M059J (cell line): ENCODE measurements at places on chromosomes 11 and 22.

GRCh38 chr11:2258501-2259465 lies 11.6 kb downstream of the ASCL2 start:
- no peak for DNase-seq

GRCh38 chr11:108530426-108530825 lies 32.2 kb upstream of the POGLUT3 start:
- no peak for DNase-seq

DNA sequence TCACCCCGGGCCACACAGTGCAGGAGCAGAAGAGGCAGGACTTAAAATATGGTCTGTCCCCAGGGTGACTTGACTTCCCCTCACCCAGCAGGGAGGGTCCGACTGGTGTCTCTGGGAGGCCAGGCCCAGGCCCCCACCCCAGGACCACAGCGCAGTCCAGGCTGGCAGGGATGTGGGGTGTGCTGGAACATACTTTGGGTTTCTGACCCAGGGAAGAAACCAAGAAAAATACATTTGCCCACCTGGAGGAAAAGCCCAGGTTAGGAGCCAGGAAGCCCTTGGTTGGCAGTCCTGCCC lies 5.2 kb downstream of the C1QTNF6 start:
- no peak for DNase-seq

- no peak for DNase-seq
Observed at GRCh38 chr11:46601129-46601528, 7.3 kb upstream of the AMBRA1 start.

- peak; percentile 84 for DNase-seq
Observed at GRCh38 chr11:112174789-112175598, at the start of gene BCO2. TSS of gene BCO2 (plus strand) at chr11:112175512. CDS start at chr11:112175602, 90 bp downstream.

DNA sequence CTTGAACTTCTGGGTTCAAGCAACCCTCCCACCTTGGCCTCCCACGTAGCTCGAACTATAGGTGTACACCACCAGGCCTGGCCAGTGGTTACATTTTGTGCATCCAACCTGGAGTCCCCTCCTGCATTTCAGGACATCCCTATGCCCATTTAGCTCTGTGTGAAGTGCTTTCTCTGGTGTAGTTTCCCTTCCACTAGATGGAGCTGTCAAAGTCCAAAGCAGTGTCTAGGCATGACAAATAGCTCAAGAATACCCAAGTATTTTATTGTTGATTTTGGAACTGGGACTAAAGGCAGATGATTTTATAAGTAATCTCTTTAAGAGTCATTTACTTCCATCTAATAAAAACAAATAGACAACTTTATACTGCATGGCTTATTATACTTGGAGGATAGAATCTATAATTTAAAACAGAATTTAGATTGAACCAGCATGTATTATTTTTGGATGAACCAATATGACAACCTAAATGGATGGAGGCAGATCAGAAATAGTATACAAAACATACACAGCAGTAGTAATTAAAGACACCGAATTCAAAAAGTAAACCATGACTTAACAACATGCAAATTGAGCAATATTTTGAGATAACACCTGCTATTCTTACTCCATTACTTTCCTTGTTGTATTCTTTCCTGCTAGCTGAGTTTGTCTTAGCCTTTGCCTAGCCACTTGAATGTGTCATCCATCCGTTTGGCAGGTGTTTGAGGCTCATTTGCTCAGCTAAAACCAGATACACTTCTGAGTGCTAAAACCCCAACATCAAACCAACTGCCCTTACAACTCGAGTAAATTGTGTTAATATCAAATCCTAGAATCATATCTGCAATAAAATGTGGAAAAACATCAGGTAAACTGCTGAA lies 37.7 kb downstream of the EIF4ENIF1 start:
- DNase-seq: peak; percentile 47

GRCh38 chr11:47078751-47079521 lies 97.7 kb downstream of the ARFGAP2 start:
- no peak for DNase-seq

DNA sequence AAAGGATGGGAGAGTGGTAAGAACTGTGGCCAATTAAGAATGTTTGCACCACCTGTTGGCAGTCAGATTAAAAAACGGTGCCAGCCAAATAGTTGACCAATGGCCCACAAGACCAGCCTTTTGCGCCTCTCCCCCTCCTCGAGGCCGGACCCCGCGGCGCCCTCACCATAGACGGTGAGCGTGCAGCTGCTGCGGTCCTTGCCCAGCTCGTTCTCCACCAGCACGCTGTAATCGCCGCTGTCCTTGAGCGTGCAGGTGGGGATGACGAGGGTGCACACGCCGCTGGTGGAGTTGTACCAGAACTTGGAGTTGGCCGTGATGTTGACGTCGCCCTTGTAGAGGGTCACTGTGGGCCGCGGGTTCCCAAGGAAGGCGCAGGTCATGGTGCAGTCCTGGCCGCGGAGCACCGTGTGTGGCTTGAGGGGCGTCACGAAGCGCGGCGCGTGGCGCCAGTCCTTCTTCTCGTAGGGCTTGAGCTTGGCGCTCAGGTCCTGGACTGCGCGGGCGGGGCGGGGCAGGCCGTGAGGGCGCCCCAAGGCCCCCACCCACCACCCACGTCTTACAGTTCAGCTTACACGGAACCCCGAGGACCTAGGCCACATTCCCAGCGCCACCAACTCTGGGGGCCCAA lies 7.2 kb downstream of the TMEM86A start:
- no peak for DNase-seq

DNA sequence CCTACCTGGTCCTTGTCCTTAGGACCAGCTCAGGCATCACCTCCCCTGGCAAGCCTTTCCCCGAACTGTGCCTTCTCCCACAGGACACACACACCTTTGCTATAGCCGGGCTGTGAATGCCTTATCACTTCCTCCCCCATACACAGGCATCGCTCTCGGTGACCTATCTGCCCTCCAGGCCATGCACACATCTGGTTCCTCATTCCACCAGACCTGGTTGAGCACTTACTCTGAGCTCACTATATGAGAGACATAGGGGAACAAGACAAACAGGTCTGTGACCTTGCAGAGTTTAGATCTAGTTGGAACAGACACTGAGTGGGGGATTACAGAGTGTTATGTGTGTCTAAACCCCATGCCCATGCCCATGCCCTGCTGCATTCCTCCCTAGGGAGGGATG lies 3.1 kb upstream of the BCR start:
- no peak for DNase-seq

GRCh38 chr22:31544481-31545480 lies 48.4 kb downstream of the SFI1 start:
- DNase-seq: no peak

- DNase-seq: no peak
Observed at GRCh38 chr11:33211580-33211979, 45.6 kb upstream of the HIPK3 start.
